ENCODE measurements at places on chromosomes 16 and 17. TPM values are rescaled to one million over a fixed set of nuclear protein-coding genes. Genes with fewer than 3 reads are reported as not detected.

Gene HOXB9
- total RNA-seq: not detected

DNA sequence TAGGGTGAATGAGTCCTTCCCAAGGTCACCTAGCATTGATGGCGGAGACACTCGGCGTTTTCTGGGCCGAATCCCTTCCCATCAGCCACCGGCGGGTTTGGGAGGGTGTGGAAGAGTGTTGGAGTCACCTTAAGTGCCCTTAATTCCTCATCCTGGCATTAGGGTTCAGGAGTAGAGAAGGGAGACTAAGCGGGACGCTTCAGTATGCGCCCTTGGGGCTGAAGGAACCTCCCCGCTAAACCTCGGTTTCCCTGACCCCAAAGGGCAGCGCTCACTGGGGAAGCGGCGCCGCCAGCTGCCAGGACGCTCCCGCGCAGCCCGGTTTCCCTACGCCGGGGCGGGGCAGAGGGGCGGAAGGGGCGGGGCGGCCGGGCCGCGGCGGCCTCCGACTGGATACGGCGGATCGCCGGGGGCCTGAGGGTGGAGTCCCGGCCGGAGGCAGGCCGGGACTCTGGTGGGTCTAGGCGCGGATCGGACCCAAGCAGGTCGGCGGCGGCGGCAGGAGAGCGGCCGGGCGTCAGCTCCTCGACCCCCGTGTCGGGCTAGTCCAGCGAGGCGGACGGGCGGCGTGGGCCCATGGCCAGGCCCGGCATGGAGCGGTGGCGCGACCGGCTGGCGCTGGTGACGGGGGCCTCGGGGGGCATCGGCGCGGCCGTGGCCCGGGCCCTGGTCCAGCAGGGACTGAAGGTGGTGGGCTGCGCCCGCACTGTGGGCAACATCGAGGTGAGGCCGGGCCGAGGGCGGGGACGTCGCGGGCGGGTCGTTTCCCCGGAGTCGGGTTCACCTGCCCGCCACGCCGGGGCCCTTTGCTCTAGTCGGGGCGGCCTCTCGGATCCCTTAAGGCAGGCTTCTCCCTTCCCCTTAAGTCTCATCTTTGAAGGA, at the start of gene DHRS11:
TSS of gene DHRS11 (plus strand) at position 446 of the 882 bp plus-strand sequence. CDS start at position 577, 131 bp downstream.
- H3K4me1 ChIP-seq: peaks cover 2% of the 10 kb centered on the region
- peak within 1 kb of the TSS; percentile 69 for H3K27ac ChIP-seq
- H3K27me3 ChIP-seq: peaks cover 4% of the 10 kb centered on the region

- H3K27ac ChIP-seq: no peak overlapping the region
- peaks cover 18% of the 10 kb centered on the region for H3K36me3 ChIP-seq
- H3K27me3 ChIP-seq: peaks cover 2% of the 10 kb centered on the region
- H3K4me3 ChIP-seq: no peak overlapping the region
- DNase-seq: no peak
These were observed 19.3 kb upstream of the RAI1 start for GRCh38 chr17:17661834-17662385.

- H3K27ac ChIP-seq: no peak overlapping the region
- DNase-seq: no peak
- H3K4me1 ChIP-seq: peaks cover 11% of the 10 kb centered on the region
- no peak overlapping the region for H3K4me3 ChIP-seq
These were observed 82.4 kb downstream of the WNT3 start for GRCh38 chr17:46736100-46736499.

Gene PPP1R27
- 0.81 TPM for total RNA-seq

DNA sequence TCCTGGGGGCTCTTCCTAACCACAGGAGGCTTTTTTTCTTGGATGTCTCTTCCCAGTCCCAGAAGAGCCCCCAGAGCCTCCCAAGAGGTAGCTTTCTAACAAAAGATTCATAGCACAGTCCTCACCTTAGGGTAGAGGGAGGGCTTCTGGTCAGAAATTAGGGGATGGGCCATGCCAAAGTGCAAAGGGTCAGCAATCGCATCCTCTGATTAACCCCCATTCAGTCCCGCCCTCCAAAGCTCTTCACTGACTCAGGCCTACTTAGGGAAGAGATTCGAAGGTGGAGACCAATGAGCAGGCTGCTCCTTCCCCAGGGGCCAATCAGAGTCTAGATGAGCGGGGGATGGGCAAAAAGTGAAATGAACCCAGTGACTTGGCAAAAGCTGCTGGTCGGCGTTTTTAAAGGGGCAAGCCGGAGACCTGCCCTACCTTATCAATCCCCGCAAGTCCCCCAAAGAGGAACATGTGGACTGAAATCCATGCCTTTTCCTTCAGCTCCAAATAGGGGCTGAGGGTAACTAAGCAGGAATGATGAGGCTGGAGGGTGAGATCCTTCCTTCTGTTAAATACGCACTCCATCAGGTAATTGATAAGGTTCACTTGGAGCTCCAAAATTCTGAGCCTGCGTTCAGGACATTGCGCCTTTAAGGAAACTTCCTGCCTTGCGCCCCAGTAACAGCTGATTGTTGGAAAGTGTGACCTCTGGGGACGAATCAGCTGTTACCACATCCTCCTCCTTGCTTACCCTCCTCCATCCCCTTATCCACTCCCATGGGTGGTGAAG, 6.9 kb upstream of the TLCD2 start:
- no peaks in the 10 kb centered on the region for H3K36me3 ChIP-seq
- DNase-seq: peak; percentile 84
- H3K4me1 ChIP-seq: peaks cover 7% of the 10 kb centered on the region
- peak overlapping the region; percentile 93 for H3K27ac ChIP-seq
- H3K27me3 ChIP-seq: peaks cover 2% of the 10 kb centered on the region
- peak overlapping the region; percentile 94 for H3K4me3 ChIP-seq

Gene CEP95
- total RNA-seq: 120 TPM

- DNase-seq: no peak
- H3K4me3 ChIP-seq: no peak overlapping the region
- H3K27me3 ChIP-seq: peaks cover 7% of the 10 kb centered on the region
- no peaks in the 10 kb centered on the region for H3K36me3 ChIP-seq
- peaks cover 33% of the 10 kb centered on the region for H3K4me1 ChIP-seq
- no peak overlapping the region for H3K27ac ChIP-seq
These were observed 5.1 kb upstream of the ADCY7 start for GRCh38 chr16:50261160-50261706.

Gene PRSS36
- 0.61 TPM for total RNA-seq

- no peaks in the 10 kb centered on the region for H3K36me3 ChIP-seq
- peaks cover 3% of the 10 kb centered on the region for H3K27me3 ChIP-seq
- H3K27ac ChIP-seq: no peak overlapping the region
These were observed 551.1 kb upstream of the CDH11 start for GRCh38 chr16:65672960-65673359.

DNA sequence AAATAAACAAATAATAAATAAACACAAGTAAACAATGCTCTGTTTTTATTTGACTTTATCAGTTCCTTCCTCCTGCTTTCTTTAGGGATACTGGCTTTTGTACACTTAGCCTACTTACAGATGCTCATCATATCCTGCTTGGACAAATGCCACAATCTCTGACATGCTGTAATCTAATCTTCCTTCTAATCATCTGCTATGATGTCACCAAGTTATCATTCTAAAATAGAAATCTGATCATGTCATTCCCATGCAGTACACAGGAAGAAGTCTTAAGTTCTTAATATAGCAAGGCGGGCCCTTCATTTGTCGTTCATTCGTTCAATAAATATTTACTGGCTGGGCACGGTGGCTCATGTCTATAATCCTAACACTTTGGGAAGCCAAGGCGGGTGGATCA, 9.1 kb upstream of the UBB start:
- H3K4me3 ChIP-seq: no peak overlapping the region
- no peak for DNase-seq
- H3K36me3 ChIP-seq: no peaks in the 10 kb centered on the region
- no peak overlapping the region for H3K27ac ChIP-seq

DNA sequence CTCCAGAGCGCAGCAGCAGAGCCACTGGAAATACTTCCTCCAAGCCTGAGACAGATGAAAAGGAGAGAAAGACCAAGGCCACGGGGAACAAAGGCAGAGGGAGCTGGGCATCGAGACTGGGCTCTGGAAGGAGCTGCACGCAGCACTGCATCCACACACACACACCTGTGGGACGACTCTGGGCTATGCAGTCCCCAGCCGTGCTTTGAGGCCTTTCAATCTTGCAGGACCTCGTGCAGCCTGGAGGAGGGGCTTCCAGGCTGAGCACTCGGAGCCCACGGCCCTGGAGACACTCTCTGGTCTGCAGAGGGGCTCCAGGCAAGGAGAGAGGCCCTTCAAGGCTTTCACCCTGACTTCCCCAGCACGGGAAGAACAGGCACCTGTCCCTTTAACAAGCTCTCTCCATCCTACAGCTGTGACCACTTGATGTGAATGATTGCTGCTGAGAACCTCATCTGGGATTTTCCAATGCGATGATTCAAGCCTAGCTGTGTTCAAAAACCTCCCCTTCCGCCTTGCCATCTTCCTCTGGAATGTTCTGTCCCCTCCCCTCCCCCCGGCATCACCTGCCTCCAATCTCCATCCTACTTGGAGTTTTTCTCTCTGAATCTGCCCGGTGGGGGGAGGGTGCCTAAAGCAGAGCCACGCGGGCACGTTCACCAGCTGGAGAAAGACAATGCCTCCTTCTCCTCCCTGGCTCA, 37.5 kb downstream of the RBFOX3 start:
- no peak for DNase-seq
- peaks cover 4% of the 10 kb centered on the region for H3K27me3 ChIP-seq
- H3K36me3 ChIP-seq: peaks cover 4% of the 10 kb centered on the region
- H3K27ac ChIP-seq: peak overlapping the region; percentile 20

GRCh38 chr16:29023279-29024277, 38.7 kb downstream of the LAT start:
- no peaks in the 10 kb centered on the region for H3K4me1 ChIP-seq
- no peak overlapping the region for H3K4me3 ChIP-seq
- peaks cover 2% of the 10 kb centered on the region for H3K27me3 ChIP-seq
- no peaks in the 10 kb centered on the region for H3K36me3 ChIP-seq
- no peak overlapping the region for H3K27ac ChIP-seq
- no peak for DNase-seq

DNA sequence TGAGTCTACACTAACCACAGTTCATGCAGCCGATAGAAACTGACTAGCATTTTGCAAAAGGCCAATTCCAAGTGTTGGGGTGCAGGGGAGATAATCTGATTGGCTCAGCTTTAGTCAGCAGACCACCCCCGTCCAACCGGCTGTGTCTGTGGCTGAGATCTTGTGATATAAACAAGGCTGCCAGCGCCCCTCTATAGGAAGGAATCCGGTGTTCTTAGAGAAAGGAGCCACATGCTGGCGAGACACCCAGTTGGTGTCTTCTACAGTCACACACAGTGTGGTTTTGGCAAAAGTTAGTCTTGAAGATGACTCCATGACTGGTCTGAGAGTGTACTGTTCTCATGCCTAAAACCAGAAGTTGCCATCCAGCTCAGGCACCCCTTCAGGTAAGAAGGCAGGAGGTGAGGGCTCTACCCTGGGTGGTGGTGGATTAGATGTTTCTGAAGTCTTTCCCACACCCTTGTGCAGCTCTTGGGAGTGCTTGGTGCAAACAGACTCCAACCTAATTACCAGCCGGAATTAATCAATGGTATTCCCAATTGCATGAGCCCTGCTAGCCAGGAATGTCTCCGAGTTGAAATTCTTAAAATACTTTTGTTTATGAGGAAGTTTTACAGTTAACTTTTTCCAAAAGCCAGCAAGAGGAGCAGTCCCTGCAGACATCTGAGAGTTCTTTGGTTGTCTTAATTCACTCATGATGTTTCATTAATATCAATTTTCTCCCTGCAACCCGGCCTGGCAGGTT, 172.3 kb upstream of the IRX6 start:
- DNase-seq: no peak
- no peaks in the 10 kb centered on the region for H3K4me1 ChIP-seq

Data from glutamatergic neuron (in vitro differentiated cells).